Left lung (tissue), 14 donors: ENCODE measurements at places on chromosomes 2 and 18.
A peak's percentile ranks its signal among the peaks of the same experiment; 100 is the strongest.

DNA sequence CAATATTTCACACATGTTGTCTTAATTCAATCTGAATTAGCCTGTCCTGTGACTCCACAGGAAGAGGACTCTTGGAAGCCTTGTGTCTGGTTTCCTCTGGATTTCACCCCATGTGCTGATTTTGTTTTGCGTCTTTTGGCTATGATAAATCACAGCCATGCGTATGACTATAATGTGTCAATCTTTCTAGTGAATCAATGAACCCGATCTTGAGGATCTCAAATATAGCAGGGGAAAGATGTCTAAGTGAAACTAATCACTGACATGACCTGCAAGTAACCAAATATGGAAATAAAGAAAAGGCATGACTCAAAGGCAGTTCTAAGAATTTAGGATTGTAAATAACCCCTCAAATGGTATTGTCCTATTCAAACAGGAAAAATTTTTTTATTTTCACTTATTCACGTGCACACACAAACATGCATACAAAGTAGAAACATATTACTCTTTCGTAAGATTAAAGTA lies 8.2 kb downstream of the WDFY1 start:
- no peak for DNase-seq

DNA sequence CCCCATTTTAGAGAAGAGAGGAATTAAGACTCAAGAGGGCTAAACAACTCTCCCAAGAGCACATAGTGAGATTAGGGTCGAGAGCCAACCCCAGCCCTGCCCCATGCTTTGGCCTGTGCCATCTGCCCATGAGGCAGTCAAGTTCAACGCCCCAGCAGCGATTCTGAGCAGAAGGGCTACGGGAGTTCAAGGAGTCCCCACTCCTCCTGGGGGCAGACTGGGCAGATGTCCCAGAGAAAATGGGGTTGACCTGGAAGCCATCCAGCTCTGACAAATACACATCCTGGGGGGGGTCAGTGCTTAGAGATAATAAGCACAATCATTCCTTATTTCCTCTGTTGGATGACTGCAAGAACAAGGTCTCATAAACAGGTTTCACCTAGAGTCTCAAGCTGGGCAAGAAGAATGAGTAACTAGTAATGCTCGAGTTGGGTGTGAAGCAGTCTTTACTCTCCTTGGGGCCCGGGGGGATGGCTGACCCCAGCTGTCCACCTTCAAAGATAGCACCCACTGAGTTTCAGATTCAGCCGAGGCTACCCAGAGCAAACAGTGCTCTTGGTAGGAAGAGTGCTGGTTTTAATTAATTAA lies 716.4 kb downstream of the RNF144A start:
- peak; percentile 20 for DNase-seq

GRCh38 chr18:66599190-66599589 lies 4.7 kb downstream of the CDH19 start:
- no peak for DNase-seq

DNA sequence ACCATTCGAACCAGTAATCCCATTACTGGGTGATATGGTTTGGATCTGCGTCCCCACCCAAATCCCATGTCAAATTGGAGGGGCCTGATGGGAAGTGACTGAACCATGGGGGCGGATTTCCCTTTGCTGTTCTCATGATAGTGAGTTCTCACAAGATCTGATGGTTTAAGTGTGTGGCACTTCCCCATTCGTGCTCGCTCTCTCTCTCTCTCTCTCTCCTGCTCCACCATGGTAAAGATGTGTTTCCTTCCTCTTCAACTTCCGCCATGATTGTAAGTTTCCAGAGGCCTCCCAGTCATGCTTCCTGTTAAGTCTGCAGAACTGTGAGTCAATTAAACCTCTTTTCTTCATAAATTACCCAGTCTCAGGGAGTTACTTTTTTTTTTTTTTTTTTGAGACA lies 62.6 kb downstream of the NBAS start:
- DNase-seq: no peak

- no peak for DNase-seq
Measured at GRCh38 chr18:31661965-31662364, 22.4 kb downstream of the B4GALT6 start.

DNA sequence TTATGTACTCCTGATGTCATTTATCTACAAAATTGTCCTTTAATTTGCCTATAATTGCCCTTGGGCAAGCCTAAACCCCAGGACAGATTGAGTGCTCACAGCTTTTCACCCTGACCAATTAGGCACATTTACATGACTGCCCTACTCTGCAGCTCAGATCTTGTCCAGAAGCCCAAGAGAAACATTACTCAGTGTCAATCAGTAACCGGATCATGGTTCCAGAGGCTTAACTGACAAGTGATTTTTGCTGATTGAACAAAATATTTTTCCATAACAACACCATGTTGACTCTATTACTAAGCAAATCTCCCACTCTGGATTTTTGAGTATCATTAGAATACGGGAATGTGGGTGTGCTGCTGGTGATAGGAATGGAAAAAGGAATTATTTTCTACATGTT lies 465.4 kb upstream of the TNP1 start:
- no peak for DNase-seq

DNA sequence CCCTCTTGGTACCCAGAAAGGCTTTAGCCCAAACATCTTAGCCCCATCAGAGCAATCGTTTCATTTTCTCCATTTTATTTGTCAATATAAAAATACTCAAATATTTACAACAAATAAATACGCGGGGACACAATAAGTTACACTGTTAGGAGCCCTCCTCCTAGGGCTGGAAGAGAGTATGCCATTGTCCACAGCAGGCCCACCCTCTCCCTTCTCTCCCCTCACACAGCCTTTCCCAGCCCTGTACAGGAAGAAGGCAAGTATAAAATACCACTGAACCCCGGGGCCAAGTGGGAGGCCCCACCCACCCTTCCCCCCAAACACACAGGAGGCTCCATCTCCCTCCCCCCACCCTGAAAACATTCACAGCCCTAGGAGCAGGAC lies 1.9 kb upstream of the ANKRD39 start:
- DNase-seq: no peak

GRCh38 chr2:219082332-219082958 lies 21.7 kb upstream of the IHH start:
- no peak for DNase-seq

DNA sequence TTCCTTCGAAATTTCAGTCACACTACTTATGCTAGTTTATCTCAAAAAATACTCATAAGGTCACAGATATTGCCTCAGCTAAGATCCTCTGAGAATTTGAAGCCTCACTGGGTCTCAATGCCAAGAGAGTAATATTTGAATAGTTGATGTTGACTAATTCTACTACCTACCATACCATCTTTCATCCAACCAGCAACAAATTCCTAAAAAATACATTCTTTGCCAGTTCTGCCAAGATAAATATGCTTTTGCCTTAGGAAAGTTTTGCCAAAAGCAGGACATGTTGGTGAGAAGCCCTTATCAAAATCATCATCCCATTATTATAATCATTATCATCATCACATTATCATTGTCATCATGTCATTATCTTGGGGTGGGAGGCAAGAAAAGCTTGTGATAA lies 544.6 kb upstream of the ZEB2 start:
- DNase-seq: no peak

GRCh38 chr2:194151231-194151630 lies 1505.8 kb upstream of the SLC39A10 start:
- DNase-seq: no peak

DNA sequence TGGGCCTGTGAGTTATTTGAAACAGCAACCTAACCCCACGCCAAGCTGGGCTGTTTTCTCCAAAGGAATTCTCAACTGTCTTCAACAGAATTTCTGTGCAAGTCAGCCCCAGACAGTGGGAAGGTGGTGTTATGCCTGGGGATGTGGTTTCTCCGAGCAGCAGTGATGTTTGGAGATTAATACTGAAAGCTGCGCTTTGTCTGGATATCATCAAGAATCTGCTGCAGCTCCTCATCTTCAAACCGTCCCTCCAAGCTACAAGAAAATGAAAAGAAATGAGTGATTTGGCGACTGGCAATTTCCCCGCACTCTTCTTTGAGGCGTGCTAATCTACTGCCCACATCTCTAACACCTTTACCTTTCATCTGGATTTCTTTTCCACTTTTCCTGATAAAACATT lies 10.0 kb downstream of the POLR2D start:
- DNase-seq: no peak

DNA sequence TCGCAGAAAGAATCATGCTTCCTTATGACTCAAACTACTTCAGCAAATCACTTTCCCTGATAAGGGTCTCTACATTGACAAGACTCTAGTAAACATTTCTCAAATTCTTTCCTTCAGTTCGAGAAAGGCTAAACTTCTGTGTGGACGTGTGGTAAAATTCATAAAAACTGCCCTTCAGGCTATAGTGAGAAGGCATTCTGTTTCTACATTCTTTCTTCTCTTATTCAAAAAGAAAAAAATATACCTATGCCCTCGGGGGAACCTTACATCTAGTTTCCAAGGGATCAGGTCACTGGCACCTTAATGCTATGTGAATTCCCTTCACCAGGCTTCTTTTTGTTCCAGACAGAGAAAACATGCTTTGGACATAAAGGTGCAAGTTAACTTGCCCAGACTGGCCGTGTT lies 4.9 kb downstream of the VIT start:
- DNase-seq: no peak

DNA sequence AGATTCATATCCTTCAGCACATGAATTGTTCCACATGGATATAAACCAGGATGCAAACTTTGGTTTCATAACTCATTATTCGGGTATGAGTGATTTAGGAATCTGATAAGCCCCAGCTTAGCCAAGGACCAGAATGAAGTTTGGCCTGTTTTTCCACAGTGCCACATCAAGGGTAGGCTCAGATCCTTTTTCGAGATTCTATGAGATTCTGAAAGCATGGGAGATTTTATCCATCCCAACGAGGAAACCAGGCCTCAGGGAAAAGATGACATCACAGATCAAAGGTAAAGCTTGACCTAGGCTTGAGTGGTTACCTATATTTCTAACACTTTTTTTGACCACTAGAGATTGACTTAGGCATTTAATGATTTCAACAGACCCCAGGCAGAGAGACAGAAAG lies 590.8 kb upstream of the PKDCC start:
- no peak for DNase-seq

DNA sequence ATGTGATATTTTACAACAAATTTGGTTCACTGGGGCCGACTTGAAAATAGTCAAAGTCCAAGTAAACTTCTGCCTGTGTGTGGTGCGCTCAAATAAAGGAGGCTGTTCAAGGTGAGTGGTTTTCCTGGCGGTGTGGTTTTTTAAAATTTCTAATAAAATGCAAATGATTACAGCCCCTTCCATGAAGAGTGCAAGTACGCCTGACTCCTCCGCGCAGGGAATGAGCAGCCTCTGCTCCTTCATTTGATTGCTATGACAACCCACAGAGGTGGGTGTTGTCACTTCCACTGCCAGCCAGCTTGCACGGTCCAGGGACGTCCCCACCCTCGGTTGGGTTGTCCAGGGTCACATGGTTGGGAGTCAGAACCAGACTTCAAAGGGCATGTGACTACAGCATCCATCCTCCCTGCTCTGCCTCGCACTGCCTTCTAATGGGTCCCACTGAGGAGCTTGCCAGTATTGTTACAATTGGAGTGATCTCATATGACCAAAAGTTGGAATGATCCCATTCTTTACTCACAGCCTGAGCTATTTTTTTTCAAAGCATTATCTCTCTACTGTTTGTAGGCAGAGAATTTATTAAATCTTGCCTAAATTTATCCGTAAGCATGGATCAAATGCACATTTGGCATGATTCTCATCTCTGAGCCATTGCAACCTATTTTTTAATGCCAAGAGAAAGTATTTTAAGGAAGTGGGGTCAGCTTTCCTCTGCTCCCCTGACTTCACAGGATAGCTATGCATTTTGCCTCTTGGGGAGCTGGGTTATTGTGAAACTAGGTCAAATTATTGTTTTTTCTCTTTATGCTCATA lies 121.3 kb downstream of the AGAP1 start:
- DNase-seq: no peak

DNA sequence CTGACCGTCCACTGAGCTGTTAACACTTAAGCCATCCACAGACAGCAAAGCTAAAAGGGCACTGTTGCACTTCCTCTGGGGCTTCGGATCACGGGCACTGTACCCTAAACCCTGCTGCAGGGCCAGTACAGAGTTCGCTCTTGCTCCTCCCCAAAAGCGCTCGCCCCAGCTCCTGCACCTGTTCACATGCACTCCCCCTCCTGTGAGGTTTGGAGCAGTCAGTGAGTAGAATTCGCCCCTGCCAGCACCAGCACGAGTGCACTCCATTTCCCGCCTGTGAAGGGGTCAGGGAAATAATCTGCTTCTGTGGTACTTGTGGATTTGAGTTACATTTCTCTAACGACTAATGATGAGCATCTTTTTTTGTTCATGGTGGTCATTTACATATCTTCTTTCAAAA lies 158.8 kb downstream of the PTPRM start:
- no peak for DNase-seq

- DNase-seq: no peak
Measured at GRCh38 chr2:174692256-174692919, 71.9 kb downstream of the CHRNA1 start.

GRCh38 chr2:215863687-215864086 lies 149.7 kb downstream of the MREG start:
- no peak for DNase-seq

- DNase-seq: no peak
Measured at GRCh38 chr2:27135478-27135955, 1.1 kb upstream of the PREB start.

GRCh38 chr2:188378371-188378950 lies 86.8 kb downstream of the GULP1 start:
- no peak for DNase-seq

- DNase-seq: peak; percentile 58
Measured at GRCh38 chr2:100052650-100053049, 89.7 kb downstream of the AFF3 start.

GRCh38 chr2:171670655-171671054 lies 16.6 kb upstream of the DYNC1I2 start:
- no peak for DNase-seq

GRCh38 chr2:240953426-240954410 lies 44.7 kb upstream of the SNED1 start:
- DNase-seq: no peak

GRCh38 chr2:220528180-220528675 lies 900.8 kb downstream of the SLC4A3 start:
- no peak for DNase-seq

DNA sequence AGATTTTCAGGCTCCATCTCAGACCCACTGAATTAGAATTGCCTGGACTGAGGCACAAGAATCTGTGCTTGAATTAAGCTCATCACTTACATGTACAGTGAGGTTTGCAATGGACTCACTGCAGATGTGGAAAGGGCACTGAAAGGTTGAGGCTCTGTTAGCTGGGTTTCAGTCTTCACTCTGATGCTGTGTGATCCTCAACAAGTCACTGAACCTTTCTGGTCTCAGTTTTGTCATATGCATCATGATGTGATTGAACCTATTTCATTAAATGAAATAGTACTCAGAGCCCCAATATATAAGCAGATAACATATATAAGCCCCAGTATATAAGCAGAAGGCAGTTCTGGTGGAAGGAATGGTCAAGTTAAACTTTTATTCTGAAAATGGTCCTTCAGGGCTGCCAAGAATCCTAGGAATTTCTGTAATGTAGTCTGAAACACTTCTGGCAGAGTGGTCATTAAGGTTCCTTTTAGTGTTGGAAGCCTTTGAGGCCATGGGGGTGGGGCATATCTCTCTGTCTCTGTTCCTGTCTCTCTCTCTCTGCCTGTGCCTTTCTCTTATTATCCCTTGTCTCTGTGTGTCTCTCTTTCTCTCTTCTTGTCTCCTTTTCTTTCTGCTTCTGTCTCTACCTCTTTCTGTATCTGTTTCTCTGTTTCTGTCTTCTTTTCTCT lies 110.4 kb downstream of the ADCYAP1 start:
- DNase-seq: no peak

- no peak for DNase-seq
Measured at GRCh38 chr2:226644399-226644865, 155.2 kb downstream of the IRS1 start.
